ENCODE measurements at places on chromosomes 11 and 22.

DNA sequence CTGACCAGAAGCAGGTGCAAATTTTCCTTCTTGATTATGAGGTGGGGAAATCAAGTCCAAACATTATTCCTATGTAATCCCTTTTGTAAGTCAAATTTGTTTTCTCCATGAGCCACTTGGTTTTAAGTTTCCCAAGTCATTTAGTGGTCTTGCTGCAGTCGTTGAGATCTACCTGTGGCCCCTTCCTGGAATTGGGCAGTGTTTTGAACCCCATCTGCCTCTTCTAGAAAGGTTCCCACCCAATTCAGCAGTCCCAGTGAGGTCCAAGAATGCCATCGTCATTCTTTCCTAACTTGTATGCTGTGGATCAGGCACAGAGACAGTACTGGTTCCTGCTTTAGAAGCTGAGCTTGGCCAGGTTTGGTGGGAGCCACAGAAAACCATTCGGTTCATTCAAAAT, 77.8 kb upstream of the GNAZ start:
- H3K27me3 ChIP-seq: peaks cover 31% of the 10 kb centered on the region
- H3K4me1 ChIP-seq: no peaks in the 10 kb centered on the region
- H3K4me3 ChIP-seq: no peak overlapping the region
- no peak overlapping the region for H3K27ac ChIP-seq

GRCh38 chr11:72627594-72628281, 46.5 kb downstream of the PDE2A start:
- H3K36me3 ChIP-seq: no peaks in the 10 kb centered on the region
- H3K27me3 ChIP-seq: peaks cover 12% of the 10 kb centered on the region
- peaks cover 20% of the 10 kb centered on the region for H3K4me1 ChIP-seq
- no peak overlapping the region for H3K27ac ChIP-seq
- no peak for DNase-seq

- H3K4me3 ChIP-seq: peak overlapping the region; percentile 44
- no peaks in the 10 kb centered on the region for H3K36me3 ChIP-seq
- H3K27me3 ChIP-seq: no peaks in the 10 kb centered on the region
- peaks cover 71% of the 10 kb centered on the region for H3K4me1 ChIP-seq
- no peak for DNase-seq
Measured at GRCh38 chr11:118051136-118051610, 25.7 kb upstream of the TMPRSS4 start.

DNA sequence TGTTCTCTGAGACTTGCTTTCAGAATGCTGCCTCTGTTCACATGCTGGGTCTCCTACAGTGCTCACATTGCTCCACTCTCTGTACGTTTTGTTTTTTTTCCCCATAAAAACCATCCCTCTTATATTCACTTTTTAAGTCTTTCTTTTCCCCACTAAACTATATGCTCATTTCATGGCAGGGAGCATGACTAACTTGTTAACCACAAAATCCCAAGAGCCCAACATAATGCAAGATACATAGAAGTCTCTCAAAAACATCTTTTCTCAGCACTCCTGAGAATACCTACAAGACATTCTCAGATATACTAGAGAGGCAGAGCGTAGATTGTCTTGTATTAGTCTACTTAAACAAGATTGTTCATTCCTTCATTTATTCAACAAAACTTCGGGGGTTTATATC, 73.3 kb downstream of the FAM76B start:
- H3K4me1 ChIP-seq: peaks cover 21% of the 10 kb centered on the region
- H3K36me3 ChIP-seq: no peaks in the 10 kb centered on the region
- H3K27me3 ChIP-seq: no peaks in the 10 kb centered on the region
- no peak for DNase-seq

DNA sequence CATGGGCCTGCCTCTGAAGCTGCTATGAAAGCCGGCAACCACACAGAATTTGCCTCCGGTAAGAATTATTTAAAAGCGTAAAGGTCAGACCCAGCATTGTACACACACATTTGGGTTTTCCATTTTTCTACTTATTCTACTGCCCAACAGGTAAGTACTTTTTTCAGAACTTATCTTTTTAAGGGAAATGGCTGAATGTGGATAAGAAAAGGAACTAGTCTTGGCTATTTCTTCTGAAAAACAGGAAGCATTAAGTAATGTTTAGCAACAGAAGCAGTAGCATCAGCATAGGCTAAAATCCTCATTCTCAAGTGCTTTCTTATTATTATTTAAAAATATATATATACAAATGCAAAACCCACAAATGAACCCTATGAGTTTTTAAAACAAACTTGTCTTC, 103.1 kb downstream of the MPPED2 start:
- H3K4me3 ChIP-seq: no peak overlapping the region
- no peak for DNase-seq
- no peaks in the 10 kb centered on the region for H3K36me3 ChIP-seq
- no peaks in the 10 kb centered on the region for H3K4me1 ChIP-seq
- no peak overlapping the region for H3K27ac ChIP-seq
- H3K27me3 ChIP-seq: peaks cover 7% of the 10 kb centered on the region

DNA sequence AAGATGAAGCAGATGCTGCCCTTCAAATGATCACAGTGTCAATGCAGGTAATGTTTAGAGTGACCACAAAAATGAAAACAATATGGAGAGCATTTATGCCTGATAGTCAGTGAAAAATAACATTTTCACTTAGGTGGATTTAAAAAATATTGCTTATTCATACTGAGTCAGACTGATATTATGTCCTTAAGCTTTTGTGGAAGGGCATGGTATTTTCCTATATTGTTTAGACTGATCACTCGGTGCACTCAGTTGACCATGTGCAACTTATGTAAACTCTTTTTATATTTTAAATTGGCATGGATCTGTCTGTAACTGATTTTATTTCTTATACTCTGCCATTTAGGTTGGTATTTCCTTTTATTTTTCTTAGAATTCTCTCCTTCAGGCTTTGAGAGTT, 106.6 kb downstream of the DYNC2H1 start:
- no peaks in the 10 kb centered on the region for H3K36me3 ChIP-seq
- DNase-seq: no peak
- no peaks in the 10 kb centered on the region for H3K4me1 ChIP-seq
- no peak overlapping the region for H3K4me3 ChIP-seq
- no peaks in the 10 kb centered on the region for H3K27me3 ChIP-seq

DNA sequence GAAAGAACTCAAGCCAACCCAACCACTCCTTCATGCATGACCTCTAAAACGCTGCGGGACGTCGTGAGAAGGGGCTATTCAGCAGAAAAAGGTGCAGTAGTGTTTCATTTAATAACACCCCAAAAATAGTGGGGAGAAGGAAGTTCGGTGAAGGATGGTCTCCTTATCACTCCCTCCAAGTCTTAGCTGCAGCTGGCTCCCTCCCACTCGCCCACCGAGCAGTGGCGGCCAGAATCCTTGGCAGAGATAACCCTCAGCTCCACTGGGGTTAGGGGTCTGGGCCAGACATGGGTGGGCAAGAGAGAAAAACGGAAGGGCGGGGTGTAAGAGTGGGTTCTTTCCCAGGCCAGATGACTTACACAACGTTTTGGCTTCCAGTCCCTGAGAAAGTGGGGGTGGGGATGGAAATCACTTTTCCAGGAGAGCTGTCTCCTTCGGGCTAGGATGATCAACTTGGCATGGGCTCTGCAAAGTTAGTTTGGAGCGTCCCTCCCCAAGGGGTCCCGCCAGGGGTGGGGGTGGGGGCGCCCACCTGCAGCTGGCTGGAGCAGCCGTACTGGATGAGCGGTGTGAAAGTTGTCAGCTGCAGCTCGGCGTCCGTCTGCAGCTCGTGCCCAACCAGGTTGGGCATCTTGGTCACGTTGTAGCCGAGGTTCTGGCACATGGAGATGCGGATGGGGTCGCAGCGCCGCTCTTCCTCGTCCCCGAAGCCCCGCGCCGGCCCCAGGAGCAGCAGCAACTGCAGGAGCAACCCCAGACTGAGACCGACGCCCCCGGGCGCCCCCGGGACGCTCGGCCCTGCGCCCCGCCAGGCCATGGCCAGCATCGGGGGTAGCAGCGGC, 705 bp downstream of the FZD4 start:
- no peak for DNase-seq
- no peaks in the 10 kb centered on the region for H3K36me3 ChIP-seq
- peak overlapping the region; percentile 54 for H3K4me3 ChIP-seq
- H3K27ac ChIP-seq: no peak overlapping the region
- H3K27me3 ChIP-seq: peaks cover 62% of the 10 kb centered on the region
- peaks cover 13% of the 10 kb centered on the region for H3K4me1 ChIP-seq

- H3K36me3 ChIP-seq: no peaks in the 10 kb centered on the region
- H3K4me1 ChIP-seq: peaks cover 10% of the 10 kb centered on the region
- peaks cover 3% of the 10 kb centered on the region for H3K27me3 ChIP-seq
- H3K4me3 ChIP-seq: no peak overlapping the region
- no peak overlapping the region for H3K27ac ChIP-seq
- no peak for DNase-seq
Measured at GRCh38 chr11:72762641-72763304, 10.6 kb upstream of the ARAP1 start.

GRCh38 chr22:18966748-18967147, 30.7 kb upstream of the PRODH start:
- H3K27ac ChIP-seq: no peak overlapping the region
- no peak overlapping the region for H3K4me3 ChIP-seq
- DNase-seq: no peak

- peaks cover 29% of the 10 kb centered on the region for H3K27me3 ChIP-seq
- H3K4me1 ChIP-seq: no peaks in the 10 kb centered on the region
Measured at GRCh38 chr11:33835143-33835878, 56.6 kb downstream of the LMO2 start.

GRCh38 chr11:3609416-3610265, 32.2 kb downstream of the ART5 start:
- H3K4me1 ChIP-seq: peaks cover 7% of the 10 kb centered on the region
- no peak overlapping the region for H3K27ac ChIP-seq
- H3K4me3 ChIP-seq: no peak overlapping the region

DNA sequence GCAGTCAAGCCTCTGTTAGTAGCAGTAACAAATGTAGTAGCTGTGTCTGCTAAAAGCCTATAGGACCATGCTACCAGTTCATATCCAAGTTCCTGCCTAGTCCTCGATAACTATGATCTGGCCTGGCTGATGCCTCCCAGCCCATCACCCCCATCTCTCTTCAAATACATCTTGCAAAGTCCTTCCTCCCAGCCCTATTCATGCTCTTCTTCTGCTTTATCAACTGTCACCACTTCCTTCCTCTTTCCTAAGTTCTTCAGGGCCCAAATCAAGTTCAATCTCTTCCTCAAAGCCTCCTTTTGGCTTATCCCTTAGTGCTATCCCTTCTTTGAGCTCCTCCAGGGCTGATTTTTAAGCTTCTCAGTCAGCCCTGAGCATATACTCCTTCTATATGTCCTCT, 150.9 kb upstream of the THY1 start:
- DNase-seq: no peak
- no peak overlapping the region for H3K4me3 ChIP-seq
- peaks cover 6% of the 10 kb centered on the region for H3K4me1 ChIP-seq
- H3K36me3 ChIP-seq: no peaks in the 10 kb centered on the region
- peaks cover 9% of the 10 kb centered on the region for H3K27me3 ChIP-seq
- H3K27ac ChIP-seq: no peak overlapping the region

DNA sequence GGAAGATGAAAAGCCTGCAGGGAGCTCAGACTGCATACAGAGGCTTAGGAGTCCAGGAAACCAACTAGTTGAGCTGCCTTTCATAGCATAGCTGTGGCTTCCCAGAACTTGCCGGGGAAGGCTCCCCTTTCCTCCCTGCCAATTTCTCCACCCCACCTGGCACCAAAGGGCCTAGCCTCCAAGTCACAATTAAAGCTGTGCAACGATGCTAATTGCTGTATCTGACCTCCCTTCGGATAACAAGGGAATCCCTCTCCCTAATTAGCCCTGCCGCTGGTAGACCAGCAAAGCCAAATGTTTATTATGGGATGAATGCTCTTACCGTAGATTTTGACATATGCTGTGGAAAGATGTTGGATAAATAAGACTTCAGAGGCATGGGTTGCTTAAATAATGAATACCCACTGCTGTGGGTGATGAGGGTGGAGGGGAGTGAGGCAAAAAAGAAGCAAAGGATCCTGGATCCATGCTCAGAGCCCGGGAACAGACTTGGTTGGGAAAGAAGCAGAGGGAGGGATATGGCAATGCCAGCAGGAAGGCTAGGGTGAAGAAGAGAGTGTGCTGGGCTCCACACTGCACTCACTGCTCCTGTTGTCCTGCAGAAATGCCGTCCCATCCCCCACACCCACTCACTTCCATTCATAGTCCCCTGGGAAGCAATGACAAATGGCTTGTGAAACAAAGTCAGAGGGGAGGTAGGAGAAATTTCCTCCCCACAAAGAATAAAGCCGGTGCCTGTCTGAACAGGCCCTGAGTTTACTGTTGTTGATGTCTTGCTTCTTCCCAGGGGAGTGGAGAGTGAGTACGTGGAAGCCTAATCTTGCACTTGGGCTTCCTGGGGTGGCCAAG, 608.1 kb upstream of the CADM1 start:
- no peaks in the 10 kb centered on the region for H3K36me3 ChIP-seq
- DNase-seq: no peak
- H3K27ac ChIP-seq: no peak overlapping the region
- no peaks in the 10 kb centered on the region for H3K4me1 ChIP-seq
- no peaks in the 10 kb centered on the region for H3K27me3 ChIP-seq

- H3K27ac ChIP-seq: no peak overlapping the region
- no peaks in the 10 kb centered on the region for H3K36me3 ChIP-seq
- no peak overlapping the region for H3K4me3 ChIP-seq
- no peaks in the 10 kb centered on the region for H3K4me1 ChIP-seq
- peaks cover 3% of the 10 kb centered on the region for H3K27me3 ChIP-seq
Measured at GRCh38 chr22:17486313-17486712, 77.0 kb upstream of the SLC25A18 start.

DNA sequence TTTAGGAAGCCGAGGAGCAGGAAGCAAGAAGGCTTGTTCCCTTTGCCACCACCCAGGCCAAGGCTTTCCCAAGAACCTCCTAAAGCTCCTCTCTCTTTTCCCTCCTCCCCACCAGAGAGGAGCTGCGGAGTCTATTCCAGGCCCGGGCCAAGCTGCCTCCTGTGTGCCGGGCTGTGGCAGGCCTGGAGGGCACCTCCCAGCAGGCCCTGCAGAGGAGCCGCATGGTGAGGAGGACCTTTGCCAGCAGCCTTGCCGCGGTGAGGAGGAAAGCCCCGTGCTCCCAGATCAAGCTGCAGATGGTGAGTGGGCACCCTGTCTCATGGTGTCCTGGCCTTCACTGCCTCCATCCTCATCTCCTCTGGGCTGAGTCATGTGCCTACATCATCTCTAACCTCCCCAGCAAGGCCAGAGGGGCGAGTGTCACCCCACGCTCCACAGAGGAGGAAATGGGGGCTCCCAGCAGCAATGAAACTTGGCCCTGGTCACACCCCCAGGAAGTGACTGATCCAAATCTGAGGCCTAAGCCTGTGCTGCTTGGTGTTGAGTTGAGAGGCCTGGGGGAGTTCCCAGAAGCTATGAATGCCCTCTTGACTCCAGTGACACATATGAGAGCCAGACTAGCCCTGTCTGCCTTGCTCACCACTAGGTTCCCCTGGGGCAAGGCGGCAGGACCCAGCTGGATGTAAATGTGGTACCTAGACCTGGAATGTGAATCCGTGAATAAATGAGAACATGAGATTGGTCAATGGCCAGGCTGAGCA, 104.2 kb downstream of the MYO18B start:
- no peaks in the 10 kb centered on the region for H3K36me3 ChIP-seq
- H3K27me3 ChIP-seq: no peaks in the 10 kb centered on the region
- H3K27ac ChIP-seq: peak overlapping the region; percentile 48
- H3K4me3 ChIP-seq: no peak overlapping the region
- peaks cover 5% of the 10 kb centered on the region for H3K4me1 ChIP-seq

GRCh38 chr11:40280159-40281051, 1179.0 kb downstream of the LRRC4C start:
- no peak overlapping the region for H3K4me3 ChIP-seq
- no peaks in the 10 kb centered on the region for H3K36me3 ChIP-seq
- no peak overlapping the region for H3K27ac ChIP-seq
- DNase-seq: no peak
- H3K4me1 ChIP-seq: no peaks in the 10 kb centered on the region

All from activated CD8-positive, alpha-beta T cell treated with anti-CD3 and anti-CD28 coated beads, Interleukin-2, amount 10 ng/mL, durations not matched to agents 7 days and 5 days (primary cell).